ENCODE measurements at places on chromosomes 16 and 17.

DNA sequence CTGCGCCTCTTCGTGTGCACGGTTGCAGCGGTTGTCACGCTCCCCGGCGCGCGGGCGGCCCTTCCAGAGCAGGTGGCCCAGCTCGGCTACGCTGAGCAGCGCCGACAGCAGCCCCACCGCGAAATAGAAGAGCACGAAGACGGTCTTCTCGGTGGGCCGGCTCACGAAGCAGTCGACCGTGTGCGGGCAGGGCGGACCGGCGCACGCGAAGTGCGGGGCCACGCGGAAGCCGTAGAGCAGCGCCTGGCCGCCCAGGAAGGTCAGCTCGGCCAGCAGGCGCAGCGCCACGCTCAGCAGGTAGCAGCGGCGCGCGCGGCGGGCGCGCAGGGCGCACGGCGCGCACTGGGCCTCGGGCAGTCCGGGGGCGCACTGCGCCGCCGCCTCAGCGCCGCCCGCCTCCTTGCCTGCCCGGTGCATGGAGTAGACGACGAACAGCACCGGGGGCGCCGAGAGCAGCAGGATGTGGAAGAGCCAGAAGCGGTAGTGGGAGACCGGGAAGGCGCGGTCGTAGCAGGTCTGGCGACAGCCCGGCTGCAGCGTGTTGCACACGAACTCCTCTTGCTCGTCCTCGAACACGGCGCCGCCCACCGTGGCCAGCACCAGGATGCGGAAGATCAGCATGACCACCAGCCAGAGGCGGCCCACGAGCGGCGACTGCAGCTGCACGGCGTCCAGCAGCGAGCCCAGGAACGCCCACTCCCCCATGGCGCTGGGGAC lies 1.3 kb downstream of the GJD3 start:
- no peak for DNase-seq

GRCh38 chr17:44909681-44910144 lies 5.6 kb downstream of the GFAP start:
- DNase-seq = no peak

- no peak for DNase-seq
These were observed 8.0 kb upstream of the VAT1L start for GRCh38 chr16:77780378-77780837.

DNA sequence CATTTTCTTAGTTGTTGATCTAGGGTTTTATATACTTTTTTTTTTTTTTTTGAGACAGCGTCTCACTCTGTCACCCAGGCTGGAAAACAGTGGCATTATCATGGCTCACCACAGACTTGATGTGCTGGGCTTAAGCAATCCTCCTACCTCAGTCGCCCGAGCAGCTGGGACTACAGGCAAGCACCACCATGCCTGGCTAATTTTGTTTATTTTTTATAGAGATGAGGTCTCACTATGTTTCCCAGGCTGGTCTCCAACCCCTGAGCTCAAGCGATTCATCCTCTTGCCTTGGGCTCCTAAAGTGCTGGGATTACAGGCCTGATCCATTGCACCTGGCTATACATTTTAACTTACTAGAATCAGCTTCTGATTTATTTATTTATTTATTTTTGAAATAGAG lies 34.2 kb upstream of the ATP2A3 start:
- no peak for DNase-seq

DNA sequence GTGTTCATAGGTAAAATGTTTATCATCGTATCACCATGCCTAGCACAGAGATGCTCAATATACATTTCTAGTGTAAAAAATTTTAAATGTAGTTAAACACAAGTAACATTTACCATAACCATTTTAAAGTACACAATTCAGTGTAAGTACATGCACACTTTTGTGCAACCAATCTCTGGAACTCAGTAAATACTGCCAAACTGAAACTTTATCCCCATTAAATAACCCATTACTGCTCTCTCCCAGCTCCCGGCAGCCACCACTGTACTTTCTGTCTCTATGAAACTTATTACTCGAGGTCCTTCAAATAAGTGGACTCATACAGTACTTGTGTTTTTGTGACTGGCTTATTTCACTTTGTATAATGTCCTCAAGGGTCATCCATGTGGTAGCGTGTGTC lies 29.0 kb downstream of the RMI2 start:
- no peak for DNase-seq

DNA sequence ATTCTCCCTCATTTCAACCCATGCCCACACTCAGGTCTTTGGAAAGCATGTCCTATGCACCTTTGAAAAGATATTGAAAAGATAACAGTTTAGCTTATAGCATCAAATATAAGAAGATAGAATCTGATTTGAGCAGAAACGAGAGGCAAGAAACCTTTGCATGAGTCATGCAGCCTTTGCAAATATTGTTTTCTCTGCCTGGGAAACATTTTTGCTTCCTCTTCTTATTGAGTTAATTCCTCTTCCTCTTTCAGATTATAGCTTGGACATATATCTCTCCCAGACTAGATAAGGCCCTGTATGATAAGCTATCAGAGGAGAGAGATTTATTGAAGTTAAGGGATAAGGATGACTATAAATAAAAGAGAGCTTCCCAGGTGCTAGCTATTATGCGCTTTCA lies 46.1 kb upstream of the KCNJ2 start:
- DNase-seq = no peak

GRCh38 chr17:2814481-2815341 lies 18.5 kb downstream of the RAP1GAP2 start:
- DNase-seq = peak; percentile 94
